ENCODE measurements at places on chromosomes 6 and 20.

- peak; percentile 31 for DNase-seq
Measured at GRCh38 chr6:15299430-15300131, 53.7 kb downstream of the JARID2 start.

DNA sequence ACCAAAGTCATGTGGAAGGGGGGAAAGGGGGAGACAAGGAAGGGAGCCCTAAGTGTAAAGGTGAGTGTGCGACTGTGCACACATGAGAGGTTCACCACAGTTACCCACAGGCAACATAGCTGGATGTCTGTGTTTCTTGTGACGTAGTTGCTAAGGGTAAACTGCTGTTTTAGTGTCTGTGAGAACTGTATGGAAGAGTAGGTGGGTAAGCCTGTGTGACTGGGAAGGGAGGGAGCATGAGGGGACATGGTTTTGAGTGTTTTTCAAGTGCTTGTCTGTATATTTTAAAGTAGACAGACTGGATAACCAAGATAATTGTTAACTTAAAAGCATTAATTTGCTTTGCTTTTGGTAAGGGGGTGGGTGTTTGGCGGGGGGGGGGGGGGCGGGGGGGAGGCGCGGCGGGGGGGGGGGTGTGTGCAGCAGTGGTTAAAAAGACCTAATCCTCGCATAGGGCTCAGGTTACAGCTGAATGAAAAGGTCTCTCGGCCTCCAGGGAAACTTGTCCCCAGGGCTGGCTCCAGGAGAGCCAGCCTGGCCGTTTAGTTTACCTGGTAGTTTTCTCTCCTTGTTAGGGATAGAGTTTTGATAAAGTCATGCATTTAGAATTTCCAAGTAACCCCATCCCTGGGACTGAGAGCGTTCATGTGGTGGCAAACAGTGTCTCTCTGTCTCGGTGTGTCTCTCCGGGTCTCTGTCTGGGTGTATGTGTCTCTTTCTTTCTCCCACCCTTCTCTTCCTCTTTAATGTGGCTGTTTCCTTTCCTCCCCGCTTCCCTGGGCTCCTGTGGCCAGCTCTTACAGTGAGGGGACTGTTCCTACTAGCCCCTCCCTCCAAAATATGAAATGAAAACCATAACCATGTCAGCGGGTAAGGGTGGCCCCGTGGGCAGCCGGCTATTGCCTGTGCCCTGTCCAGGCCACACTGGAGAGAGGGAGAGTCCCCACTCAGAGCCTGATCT lies 3.4 kb downstream of the SCUBE3 start:
- no peak for DNase-seq

GRCh38 chr20:24018796-24019195 lies 30.2 kb upstream of the GGTLC1 start:
- DNase-seq = no peak

GRCh38 chr20:25863536-25864325 lies 167.1 kb upstream of the ZNF337 start:
- DNase-seq = no peak

DNA sequence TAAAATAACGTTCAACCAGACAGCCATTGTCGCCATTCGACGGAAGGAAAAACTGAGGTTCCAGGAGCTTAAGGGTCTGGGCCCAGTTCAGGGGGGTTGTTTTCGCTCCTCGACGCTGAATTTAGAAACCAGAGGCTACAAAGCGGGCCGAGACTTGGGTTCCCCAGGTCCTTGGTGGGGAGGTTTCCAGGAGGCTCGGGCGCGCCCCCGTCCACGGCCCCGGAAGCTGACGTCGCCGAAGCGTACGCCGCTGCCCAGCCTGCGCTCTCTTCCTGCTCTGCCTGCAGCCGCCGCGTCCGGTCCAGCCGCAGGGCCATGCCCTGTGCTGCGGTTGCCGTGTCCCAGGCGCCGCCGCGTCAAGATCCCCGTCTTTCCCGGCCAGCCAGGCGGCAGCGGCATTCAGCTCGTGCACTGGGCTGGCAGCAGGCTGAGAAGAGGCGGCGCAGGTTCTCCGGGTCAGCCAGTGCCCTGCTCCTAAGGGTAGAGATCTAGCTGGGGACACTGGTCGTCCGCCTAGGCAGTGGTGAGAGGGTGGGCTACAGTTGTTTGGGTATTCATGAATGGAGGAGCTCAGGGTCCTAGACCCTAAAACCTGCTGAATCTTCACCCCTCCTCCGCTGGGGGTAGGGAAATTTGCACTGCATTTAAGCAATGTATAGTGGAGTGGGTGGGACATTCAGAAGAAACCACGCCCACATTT lies 901 bp upstream of the TRIM26 start:
- DNase-seq = peak; percentile 61

All from gastrocnemius medialis (tissue), 4 donors.